ENCODE measurements at places on chromosomes 1 and 21. TPM values are rescaled to one million over a fixed set of nuclear protein-coding genes. Genes with fewer than 3 reads are reported as not detected.

The NUP210L gene
- not detected for total RNA-seq

GRCh38 chr21:34707876-34708325 is 39.1 kb downstream of the CLIC6 start:
- no peak for DNase-seq

DNA sequence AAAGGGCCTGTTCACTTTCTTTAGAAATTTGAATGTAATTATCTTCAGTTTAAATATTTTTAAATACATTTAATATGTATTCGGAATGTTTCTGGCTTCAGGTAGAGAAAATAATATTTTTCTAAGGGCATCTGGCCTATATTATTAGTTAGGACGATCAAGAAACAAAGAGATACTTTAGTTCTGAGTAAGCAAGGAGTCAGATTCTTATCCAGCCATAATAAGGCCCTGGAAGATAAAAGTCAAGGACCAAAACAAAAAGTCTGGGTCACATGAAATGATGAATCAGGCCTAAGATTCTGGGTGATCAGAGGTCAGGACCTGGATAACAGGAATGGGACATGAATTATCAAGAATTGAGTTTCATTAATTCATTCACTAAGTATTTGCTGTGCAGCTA is 6.3 kb downstream of the PHC2 start:
- no peak for DNase-seq

The ANKRD34A gene
- total RNA-seq = 0.66 TPM

DNA sequence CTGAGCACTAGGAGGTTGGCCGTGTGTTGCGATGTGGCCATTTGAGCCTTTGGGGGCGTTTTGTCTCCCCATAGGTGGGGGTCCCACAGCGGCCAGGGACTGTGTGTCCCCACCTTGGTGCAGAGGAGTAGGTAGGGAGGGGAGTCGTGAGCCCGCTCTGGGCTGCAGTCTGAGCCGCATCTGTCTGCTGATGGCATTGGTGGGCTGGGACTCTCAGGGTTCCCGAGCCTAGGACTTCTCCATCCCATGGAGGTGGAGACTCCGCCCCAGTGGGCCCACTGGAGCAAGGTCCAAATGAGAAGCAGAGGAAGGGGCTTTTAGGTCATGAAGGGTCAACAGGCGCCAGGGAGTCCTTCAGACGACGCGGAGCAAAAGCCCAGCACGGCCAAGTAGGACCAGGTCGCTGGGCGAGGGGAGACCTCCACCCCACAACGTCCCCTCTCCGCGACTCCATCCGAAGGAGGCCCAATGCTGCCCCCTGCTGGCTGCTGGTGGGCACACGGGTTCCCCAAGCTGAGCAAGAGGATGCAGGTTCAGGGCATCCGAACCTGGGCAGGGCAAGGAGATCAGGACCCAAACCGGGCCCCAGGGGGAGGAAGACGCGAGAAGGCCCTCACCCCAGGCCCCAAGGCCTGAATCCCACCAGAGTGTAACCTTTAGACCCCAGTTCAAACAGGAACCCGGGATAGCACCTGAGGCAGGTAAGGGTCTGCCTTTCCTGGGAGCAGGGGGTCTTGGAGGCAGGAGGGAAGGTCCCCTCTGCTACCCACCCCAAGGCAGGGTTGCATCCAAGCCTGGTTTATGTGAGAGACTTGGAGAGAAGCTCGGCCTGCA is 14.9 kb downstream of the TTC34 start:
- peak; percentile 50 for DNase-seq

The KIAA0040 gene
- total RNA-seq = 29.7 TPM

DNA sequence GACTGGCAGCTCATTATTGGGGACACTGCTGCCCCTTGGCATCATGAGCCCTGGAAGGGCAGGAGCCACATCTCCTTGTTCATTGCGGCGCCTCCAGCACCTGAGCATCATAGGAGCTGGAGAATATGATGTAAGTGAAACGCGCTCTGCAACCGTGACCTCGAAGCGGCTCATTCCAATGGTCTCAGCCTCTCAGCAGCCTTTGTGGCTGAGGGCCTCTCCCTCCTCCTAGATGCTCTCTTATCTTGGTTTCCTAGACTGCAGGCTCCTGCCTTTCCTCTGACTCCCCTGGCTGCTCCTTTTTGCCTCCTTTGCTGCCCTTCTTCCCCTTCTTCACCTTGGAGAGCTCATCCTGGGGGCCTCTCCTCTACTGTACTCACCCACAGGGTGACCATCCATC is 83.6 kb upstream of the CASZ1 start:
- no peak for DNase-seq

The RALGPS2 gene
- 9.1 TPM for total RNA-seq

The GBP2 gene
- 10.1 TPM for total RNA-seq

GRCh38 chr1:45541193-45541592 is 9.4 kb upstream of the AKR1A1 start:
- no peak for DNase-seq

DNA sequence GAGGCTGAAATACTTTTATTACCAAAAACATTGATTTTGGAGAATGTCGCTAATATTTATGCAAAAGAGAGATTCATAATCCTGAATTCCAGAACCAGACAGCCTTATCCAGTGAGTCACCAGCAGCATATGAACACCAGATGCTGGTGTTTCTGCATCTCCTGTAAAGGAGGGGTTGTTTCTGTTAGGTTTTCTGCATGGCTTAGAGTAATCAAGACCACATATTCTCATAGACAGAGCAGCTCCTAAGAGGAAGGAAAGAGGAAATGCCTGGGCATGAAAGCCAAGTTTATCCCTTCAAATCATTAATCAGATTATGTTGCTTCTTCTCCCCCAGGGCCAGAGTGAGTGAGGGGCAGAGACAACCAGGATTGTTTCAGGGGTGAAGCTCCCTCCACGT is 86.2 kb downstream of the NGF start:
- DNase-seq = peak; percentile 16

The S100A7A gene
- not detected for total RNA-seq

- DNase-seq = no peak
Measured at GRCh38 chr21:15742052-15742670, 12.4 kb downstream of the USP25 start.

- DNase-seq = no peak
Measured at GRCh38 chr1:48602349-48602748, 130.3 kb upstream of the SPATA6 start.

The TRIM67 gene
- total RNA-seq = not detected

- no peak for DNase-seq
Measured at GRCh38 chr1:198830412-198830811, 191.6 kb downstream of the PTPRC start.

- DNase-seq = no peak
Measured at GRCh38 chr1:12741946-12742345, 4.1 kb upstream of the CFAP107 start.

DNA sequence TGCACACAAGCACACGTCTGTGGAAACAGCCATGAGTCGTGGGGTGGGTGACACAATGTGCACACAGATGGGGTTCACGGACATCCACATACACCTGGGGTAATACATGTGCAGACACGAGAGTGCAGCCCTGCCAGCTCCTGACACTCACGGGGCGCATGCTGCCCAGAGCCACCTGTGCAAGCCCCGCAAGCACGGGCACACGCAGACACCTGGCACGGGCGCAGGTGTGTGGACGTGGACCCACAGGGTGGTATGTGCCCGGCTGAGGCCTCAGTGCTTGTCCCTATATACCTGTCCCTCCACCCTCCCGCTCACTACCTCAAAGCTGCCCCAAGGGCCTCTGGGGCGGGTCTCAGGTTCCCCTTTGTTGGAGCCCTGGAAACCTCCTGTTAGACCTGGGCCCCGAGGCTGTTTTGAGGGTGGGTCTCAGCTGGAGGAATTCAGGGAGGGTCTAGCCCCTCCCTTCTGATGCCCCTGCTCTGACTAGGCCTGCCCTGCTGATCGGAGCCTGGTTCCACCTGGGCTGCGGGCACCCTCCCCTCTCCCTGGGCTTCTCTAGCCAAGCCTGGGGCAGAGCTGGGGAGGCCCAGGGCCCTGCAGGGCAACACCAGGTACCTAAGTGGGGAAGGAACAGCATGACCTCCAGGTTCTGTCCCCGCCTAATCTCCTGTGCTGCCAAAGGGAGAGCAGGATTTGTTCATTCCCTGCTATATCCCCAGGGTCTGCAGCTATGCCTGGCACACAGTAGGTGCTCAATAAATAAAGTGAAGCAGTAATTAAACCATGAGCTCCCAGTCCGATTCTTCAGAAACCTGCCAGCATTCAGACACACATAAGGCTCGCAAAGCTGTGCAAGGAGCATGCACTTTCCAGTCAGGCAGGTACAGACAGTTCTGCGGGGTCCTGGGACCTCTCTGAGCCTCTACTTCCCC is 49.1 kb downstream of the DMRTB1 start:
- no peak for DNase-seq

The ZFP69B gene
- total RNA-seq = 1.8 TPM

DNA sequence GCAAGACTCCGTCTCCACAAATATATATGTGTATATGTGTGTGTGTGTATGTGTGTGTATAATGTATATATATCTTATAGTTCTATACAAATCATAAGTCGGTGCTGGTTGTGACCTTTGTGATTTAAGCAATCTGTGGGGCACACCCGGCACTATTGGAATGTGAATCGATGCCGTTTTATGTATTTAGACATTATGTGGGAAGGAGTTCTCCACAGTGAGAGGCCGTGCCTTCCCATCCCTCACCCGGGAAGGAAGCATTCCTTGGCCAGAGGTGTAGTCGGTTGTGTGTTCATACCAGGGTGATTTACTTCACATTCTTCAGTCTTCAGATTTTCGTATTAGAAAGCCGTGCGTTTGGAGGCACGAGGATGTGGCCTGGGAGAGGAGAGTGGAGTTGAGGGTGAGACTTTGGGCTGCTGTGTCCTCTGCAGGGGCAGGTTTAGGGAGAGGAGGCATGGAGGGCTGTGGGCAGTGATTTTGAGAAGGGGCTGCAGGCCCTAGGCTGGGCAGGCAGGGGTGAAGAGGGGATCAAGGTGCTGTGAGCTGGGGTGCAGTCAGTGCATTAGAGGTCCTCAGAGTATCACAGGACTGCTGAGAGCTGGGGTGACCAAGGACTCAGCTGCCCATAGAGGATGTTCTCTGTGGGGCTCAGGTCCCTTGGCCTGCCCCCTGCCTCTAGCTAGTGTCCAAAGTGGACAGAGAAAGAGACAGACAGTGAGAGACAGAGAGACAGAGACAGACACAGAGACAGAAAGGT is 57.7 kb downstream of the TRIM11 start:
- DNase-seq = no peak

The LCE1D gene
- total RNA-seq = not detected

The FAM177B gene
- 3.4 TPM for total RNA-seq

DNA sequence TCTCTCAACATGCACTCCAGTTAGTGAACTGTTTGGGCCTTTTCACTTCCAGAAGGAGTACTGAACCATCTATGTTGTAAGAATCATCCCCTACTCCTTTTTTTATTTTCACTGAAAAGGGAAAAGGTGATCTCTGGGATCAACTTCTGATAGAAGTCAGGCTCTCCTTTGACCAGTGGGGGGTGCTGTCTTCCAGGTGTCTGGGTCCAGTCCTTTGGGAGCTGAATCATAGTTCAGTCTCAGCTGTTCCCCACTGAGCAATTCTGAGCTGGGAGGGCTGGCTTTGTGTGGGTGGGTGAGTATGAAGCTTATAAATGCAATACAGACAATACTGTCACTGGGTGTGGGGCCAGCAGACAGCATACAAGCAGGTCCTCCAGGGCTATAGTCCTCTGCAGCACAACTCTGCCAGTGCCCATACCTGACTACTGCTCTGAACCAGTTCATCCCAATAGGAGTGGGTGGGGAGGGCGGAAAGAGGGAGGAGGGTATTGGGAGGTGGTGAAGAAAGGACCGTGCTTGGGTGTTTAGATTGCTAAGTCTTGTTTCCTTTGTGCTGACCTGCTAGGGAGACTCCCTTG is 12.5 kb upstream of the SARS1 start:
- peak; percentile 47 for DNase-seq

- no peak for DNase-seq
Measured at GRCh38 chr1:151405187-151405951, 6.0 kb downstream of the PSMB4 start.

DNA sequence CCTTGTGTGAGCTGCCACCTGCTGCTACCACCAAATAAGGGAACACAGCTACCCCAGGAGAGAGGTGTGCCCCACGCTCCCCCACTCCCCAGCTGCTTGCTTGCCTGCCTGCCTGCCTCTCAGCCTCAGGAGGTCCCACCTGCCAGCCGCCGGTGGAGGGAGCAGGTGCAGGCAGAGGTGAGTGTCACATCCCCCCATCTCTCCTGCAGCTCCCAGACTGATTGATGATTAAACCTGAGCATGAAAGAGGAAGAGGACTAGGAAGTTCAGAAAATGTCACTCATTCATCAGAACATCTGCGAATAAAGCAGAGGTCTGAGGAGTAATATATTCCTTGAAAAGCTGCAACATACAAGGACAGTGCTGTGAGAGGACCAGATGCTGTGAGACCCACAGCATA is 58.6 kb upstream of the HIVEP3 start:
- DNase-seq = no peak

GRCh38 chr1:208185801-208186231 is 58.4 kb downstream of the PLXNA2 start:
- no peak for DNase-seq

DNA sequence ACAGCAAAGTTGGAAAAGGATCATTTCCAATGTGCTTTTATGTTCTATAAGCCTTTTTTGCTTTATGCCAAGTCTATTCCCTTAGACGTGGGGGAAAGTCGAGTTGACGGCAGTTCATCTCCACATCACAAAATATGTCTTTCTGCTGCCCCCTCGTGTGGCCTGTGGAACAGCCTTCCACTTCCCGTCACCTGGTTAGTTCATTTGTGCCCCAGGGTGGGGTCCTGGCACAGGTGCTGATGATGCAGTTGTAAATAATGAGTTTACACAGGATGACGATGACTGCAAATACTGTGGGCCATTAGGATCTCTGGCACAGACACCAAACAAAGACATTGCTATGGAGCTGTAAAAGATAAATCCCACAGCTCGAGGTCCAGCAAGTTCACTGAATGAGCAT is 10.0 kb upstream of the OTUD3 start:
- DNase-seq = peak; percentile 56

DNA sequence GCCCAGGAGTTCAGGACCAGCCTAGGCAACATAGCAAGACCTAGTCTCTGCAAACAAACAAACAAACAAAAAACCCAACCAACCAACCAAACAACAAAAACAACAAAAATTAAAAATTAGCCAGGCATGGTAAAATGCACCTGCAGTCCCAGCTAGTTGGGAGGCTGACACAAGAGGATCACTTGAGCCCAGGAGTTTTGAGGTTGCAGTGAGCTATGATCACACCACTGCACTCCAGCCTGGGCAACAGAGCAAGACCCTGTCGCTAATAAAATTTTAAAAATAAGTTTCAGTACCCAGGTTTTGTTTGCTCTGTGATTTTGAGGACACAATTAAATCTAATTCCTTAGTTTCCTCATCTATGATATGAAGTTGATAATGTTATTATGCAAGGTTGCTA is 201.3 kb downstream of the SLC45A1 start:
- DNase-seq = no peak

The PUSL1 gene
- 20.8 TPM for total RNA-seq

GRCh38 chr1:101253976-101254674 is 17.3 kb downstream of the S1PR1 start:
- DNase-seq = no peak

GRCh38 chr1:228898582-228898992 is 163.3 kb downstream of the RHOU start:
- no peak for DNase-seq

The CDC7 gene
- 0.78 TPM for total RNA-seq

GRCh38 chr1:55699228-55699627 is 484.1 kb upstream of the USP24 start:
- DNase-seq = no peak
